Urothelium cell line (cell line): ENCODE measurements at places on chromosomes 2 and 18.
A peak's percentile ranks its signal among the peaks of the same experiment; 100 is the strongest.

- DNase-seq = no peak
Measured at GRCh38 chr2:171217330-171217729, 56.6 kb upstream of the TLK1 start.

DNA sequence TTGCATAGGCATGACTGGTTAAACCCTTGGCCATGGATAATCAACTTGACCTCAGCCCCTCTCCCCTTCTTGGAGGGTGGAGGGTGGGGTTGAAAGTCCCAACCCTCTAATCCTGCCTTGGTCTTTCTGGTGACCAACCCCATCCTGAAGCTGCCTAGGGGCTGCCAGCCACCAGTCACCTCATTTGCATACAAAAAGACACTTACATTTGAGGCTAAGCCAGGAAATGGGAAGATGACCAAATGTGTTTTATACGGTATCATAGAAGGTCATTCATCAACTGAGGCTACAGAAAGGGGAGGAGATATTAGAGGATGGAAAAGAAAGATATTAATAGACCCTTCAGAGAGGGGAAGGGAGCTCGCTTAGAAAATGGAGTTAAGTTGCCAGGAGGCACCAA, 96.8 kb downstream of the NCK2 start:
- DNase-seq = no peak

DNA sequence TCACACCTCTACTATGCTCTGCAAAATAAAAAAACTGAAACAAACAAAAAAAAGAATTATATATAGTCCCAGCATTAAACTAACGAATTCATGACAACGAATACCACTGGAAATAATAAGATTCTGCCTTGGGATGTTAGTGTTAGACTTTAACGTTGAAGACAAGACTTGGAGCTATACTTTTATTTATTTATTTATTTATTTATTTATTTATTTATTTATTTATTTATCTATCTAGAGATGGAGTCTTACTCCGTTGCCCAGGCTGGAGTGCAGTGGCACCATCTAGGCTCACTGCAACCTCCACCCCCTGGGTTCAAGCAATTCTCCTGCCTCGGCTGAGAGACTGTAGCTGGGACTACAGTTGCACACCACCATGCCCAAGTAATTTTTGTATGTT, 27.2 kb upstream of the PAPOLG start:
- no peak for DNase-seq

DNA sequence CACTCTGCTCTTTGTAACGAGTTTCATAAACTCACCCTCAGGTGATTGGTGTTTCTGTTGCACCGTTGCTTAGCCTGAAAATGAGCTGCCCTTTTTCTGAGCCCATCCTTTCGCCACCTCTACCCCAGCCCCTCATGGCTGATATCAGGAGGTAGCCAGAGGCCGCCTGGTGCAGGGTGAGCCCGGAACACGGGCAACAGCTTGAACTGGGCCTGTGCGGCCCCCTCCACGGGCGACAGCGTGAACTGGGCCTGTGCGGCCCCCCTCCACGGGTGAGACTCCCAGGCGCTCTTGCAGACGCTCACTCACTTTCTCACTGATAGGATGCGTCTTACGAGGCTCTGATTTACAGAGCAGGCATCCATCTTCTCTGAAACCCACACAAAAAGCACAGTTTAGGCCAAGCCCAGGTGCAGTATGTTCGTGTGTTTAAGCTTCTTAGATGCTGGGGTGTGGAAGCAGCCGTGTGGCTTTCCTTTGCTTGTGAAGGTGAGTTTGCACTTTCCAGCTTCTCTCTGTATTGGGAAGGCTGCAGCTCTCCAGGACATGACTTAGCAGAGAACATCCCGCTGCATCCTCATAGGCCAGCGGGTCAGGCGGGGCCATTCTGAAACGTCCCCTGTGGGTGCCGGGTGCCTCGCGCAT, 83.5 kb downstream of the NFATC1 start:
- DNase-seq = no peak

DNA sequence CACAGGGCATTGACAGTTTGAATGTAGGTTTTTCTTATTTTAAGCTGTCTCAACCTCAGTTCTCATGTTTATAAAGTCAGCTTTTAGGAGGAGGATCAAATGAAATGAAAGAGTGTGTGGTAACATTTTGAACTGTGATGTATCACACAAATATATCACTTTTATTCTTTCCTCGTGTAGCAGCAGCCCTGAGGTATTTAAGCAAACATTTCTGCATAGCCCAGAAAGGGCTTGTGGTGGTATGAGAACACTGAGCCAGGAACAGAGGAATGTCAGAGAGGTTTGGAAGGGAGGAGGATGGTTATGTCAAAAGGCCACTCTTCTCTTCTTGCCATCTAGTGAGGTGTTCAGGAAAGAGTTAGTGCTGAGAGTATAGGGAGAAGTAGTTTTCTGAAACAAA, 150.2 kb downstream of the PARD3B start:
- DNase-seq = no peak

GRCh38 chr2:56590611-56591010, 406.8 kb downstream of the CCDC85A start:
- DNase-seq = no peak

GRCh38 chr2:53543083-53543482, 224.5 kb upstream of the CHAC2 start:
- no peak for DNase-seq

DNA sequence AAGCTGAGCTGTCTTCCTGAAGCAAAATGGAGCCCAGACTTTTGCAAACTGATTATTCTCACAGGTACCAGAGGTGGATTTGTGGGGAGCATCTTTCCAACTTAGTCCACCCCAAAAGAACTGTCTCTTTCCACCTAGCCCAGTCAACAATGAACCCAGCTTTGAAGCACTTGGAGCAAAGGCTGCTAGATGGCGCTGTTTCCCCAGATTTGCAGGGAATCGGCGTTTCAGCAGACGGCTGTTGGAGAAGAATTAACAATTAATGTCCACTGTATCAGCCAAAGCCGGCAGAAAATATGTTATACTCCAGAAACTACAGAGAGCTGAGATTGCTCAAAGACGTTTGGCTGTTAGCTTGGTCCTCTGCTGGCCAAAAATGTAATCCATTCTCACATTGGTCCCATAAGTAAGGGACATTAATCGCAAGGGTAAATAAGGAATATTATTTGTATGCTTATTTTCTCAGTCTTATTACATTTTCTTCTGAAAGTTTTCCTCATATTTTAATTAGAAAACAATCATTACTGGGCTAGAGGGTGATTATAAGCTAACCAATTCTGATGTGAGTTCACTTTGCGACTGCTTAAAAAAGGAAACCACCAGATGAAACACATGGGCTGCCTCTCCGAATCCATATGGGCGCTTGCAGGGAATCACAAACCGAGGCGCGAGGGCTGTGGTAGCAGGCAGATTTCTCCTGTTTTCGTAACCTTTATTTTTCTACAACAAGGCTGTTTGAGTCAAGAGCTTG, 423.8 kb upstream of the MEX3C start:
- DNase-seq = peak; percentile 49

DNA sequence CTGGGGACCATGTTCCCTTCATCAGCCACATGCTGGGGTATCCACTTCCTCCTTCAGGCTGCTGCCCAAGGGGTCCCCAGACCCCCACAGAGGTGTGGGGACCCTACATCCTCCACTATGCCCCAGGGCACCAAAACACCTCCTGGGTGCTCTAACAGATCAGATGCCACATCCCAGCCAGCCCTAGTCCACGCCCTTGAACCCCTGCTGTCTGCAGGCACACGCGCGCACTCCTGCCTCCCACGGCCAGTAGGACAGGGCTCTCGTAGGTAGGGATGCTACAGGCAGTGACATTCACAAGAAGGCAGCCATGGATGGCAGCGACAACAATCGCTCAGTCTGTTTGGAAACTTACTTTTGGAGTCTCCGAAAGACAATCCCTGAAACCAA, 3.0 kb upstream of the GPC1 start:
- DNase-seq = no peak

- no peak for DNase-seq
Measured at GRCh38 chr2:239577935-239578334, 177.1 kb upstream of the HDAC4 start.

DNA sequence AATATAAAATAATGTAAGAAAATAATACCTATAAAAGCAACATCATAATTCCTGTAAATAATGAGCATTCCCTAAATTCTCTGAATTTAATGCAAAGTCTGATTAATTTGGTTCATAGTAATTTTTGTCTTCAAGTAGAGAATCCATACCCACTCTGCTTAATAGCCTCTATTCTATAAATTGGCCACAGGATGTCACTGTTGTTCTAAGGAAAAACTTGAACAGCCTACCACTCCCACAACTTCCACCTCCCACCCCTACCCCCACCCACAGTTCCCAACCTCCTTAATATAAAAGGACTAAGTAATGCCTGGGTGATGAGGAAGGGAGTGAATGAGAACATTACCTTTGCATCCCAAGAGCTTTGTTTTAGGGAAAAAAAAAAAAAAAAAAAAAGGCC, 27.2 kb upstream of the BBS5 start:
- peak; percentile 36 for DNase-seq

DNA sequence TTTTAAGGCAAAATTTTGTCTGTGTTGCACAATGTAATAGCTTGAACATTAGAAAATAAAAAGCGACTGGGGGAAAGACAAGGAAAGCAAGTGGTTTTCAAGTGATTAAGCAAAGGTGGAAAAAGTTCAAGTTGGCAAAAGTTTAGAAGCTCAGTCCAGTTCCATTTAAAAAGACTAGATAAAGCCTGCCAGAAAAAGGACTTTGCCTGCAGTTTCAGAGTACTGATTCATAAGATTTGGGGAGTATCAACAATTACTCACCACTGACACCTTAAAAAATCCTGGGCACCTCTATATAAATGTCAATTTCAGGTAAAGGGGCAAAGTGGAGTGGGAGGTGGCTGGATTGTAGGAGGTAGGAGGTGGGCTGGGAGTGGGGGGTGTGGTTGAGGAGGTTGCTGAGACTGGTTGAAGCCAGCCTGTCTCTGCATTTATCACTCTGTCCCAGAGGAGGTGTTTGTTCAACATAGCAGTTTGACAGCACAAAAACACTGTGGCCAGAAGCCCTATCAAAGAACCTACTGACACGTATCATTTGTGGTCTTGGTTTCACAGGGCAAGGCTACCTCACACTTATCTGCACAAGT, 14.6 kb downstream of the ZEB2 start:
- no peak for DNase-seq

GRCh38 chr2:231423176-231423575, 27.7 kb downstream of the B3GNT7 start:
- DNase-seq = no peak

DNA sequence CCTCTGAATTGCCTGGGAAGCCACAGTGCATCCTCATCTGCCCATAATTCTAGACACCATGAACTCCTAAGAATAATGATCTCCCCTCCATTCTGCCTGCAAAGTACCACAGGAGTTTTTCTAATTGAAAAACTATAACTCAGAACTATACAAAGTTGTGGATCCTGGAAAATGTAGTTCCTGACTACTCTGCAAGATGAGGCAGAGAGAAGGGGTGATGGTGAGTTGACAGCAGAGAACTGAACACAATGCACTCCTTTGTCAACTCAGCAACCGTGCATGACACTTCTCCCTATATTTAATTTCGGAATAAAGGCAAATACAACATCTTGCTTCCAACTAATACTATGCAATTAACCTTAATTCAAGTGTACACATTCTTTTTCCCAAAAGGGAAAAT, 471.1 kb upstream of the FAM98A start:
- DNase-seq = no peak

DNA sequence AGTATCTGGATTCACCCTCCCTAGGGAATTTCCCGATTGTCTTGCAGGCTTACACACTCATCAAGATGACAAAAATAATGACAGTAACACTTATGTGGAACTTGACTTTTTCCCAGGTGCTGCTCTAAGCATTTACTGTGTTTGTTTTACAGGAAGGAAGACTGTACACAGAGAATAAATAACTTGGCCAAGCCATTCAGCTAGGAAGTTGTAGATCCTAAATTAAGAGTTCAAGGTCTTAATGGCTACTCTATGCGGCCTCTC, 549 bp upstream of the DPP4 start:
- no peak for DNase-seq

- DNase-seq = no peak
Measured at GRCh38 chr18:21557607-21558253, 42.8 kb downstream of the ESCO1 start.

DNA sequence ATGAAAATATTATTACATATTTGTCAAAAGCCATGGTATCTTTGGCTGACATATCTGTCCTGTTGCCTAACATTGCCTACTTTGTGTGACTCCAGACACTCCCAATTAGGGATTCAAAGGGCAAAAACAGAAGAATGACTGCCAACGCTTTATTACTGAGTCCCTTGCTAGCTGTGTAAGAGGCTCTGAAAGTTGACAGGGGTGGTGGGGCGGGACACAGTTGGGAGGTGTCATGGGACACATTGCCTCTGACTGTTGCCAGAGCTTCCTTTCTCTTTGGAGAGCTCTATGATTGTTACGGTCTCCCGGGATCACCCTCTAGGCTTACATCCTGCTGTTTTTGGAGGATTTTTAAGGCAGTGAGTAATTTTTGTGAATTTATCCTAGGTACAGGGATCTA, 249.6 kb upstream of the ACVR2A start:
- no peak for DNase-seq

- DNase-seq = no peak
Measured at GRCh38 chr2:25251422-25252273, 83.3 kb upstream of the POMC start.

DNA sequence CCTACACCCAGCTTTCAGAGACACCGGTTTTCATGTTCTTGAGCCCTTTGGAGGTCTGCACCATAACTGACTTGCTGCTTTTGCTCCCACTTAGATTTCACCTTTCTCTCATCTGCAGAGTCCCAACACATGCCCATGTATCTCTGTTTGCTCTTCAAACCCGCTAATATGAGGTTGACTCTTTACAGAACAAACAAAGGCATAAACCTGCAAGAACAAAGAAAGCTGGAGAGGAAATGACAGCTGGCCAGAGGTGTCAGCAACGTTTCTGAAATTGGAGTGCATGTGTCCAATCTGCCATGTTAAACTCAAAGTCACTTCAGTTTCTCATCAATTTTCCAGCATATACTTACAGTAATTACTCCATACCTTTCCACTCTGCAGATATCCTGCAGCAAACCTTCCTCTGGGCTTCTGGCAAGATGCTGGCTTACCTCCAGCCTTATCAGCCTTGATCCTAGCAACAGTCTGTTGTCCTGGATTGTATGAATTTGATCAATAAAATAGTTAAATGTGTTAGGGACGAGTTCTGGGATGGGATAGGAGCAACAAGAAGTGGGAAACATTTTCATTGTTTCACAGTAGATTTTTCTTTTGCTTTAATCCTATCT, 157.4 kb downstream of the FHOD3 start:
- DNase-seq = no peak

- DNase-seq = no peak
Measured at GRCh38 chr2:186551323-186552050, 38.4 kb upstream of the ITGAV start.

DNA sequence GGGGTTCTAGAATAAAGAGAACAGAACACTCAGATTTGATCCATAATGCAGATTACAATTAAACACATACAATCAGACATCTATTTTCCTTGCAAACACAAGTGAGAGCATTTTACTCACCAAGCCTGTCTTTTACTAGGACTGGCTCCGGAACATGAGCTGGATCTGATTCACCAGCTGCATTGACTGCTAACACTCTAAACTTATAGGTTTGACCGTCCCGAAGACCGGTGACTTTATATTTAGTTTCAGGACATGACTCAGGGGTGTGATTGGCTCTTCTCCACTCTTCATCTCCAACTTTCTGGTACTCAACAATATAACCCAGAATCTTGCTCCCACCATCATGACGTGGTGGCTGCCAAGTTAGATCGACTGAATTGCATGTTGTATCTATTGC, 112.4 kb downstream of the PLEKHA3 start:
- DNase-seq = no peak

- DNase-seq = no peak
Measured at GRCh38 chr2:157087373-157088002, 170.0 kb upstream of the GALNT5 start.
